ENCODE measurements at places on chromosomes 5 and 9. TPM values are rescaled to one million over a fixed set of nuclear protein-coding genes. Genes with fewer than 3 reads are reported as not detected.

TPPP gene
- 22.2 TPM for total RNA-seq

GABRP gene
- 5.3 TPM for total RNA-seq

GCNT4 gene
- 2.4 TPM for total RNA-seq

PCDHA7 gene
- 0.59 TPM for total RNA-seq

GLDC gene
- 0.60 TPM for total RNA-seq

PCDHB13 gene
- total RNA-seq, result 2.1 TPM

FOXD4L5 gene
- total RNA-seq, result not detected

DNA sequence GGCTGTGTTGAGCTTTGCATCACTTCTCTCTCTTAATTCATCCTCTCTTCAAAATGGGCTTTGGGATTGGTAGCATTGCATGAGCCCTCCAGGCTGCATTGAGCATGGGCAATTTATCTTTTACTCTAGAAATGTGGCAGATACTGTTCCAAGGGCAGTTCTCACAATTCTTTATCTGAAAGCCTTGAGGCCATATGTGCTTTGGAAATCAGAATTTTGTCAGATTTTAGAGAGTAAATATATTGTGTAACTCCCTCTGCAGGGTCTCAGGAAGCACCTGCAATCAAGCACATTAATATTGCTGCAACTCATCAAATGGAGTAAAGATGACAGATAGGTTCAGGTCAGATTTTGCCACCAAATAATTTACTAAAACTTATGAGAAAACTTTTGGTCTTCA lies 17.6 kb downstream of the ALDOB start:
- no peaks in the 10 kb centered on the region for H3K27me3 ChIP-seq
- H3K36me3 ChIP-seq, result no peaks in the 10 kb centered on the region
- no peak overlapping the region for H3K27ac ChIP-seq
- no peak overlapping the region for H3K4me3 ChIP-seq
- no peaks in the 10 kb centered on the region for H3K4me1 ChIP-seq
- no peak for DNase-seq

DNA sequence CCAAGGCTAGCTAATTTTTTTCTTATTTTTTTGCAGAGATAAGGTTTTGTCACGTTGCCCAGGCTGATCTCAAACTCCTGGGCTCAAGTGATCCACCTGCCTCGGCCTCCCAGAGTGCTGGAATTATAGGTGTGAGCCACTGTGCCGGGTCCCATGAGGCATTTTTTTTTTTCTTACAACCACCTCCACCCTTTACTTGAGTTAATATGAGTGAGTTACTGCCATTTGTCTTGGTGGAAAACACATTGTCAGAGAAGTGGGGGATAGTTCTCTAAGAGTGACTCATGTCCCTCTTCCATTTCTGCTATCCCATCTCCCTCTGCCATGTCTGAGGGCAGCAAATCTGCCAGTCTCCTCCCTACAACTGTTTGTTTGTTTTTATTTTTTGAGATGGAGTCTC lies 163.4 kb upstream of the CLINT1 start:
- H3K36me3 ChIP-seq, result no peaks in the 10 kb centered on the region
- no peak overlapping the region for H3K27ac ChIP-seq
- H3K27me3 ChIP-seq, result no peaks in the 10 kb centered on the region
- DNase-seq, result no peak
- no peak overlapping the region for H3K4me3 ChIP-seq

DNA sequence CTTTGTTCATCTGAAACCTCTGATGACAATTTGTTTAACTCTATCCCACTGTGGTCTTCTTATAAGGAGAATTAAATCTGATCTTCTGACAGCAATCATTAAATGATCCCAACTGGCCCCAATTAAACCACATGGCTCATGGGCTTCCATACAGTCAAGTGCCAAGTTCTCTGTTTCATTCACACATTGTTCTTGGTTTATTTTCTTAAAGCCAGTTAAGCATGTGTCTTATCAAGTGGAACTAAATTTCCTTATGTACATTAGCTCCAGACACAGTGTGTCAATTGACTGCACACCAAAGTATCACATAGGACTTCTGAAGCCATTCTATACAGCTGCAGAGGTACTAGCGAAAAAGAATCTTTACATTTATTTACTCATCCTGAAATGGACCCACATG lies 51.2 kb downstream of the MEF2C start:
- no peak for DNase-seq
- no peaks in the 10 kb centered on the region for H3K27me3 ChIP-seq
- peaks cover 50% of the 10 kb centered on the region for H3K4me1 ChIP-seq
- no peak overlapping the region for H3K4me3 ChIP-seq

DNA sequence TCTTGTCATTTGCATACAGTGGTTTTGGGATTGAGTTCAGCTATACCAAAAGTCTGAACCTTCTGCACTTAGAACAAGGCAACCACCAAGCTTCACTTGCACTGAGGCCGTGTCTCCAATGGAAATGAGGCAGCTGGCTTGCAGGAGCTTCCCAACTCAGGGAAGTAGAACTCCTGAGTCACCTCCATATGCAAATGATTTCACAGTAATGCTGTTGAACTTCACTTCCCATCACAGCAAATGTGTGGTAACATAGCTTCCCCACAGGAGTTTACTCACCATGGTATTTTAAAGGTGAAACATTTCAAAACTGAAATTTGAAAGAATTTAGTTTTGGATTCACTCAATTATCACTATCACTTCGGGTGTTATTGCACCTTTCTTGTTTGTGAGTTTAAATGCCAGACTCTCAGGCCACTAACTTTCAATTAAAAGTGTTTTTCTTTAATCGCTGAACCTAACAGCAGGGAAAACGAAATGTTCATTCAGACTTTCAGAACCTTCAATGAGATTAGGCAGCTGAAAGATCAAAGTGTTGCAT lies 9.0 kb downstream of the CD274 start:
- no peak for DNase-seq
- H3K27me3 ChIP-seq, result no peaks in the 10 kb centered on the region
- no peak overlapping the region for H3K4me3 ChIP-seq
- H3K27ac ChIP-seq, result peak overlapping the region; percentile 53
- peaks cover 9% of the 10 kb centered on the region for H3K36me3 ChIP-seq
- H3K4me1 ChIP-seq, result peaks cover 14% of the 10 kb centered on the region

DNA sequence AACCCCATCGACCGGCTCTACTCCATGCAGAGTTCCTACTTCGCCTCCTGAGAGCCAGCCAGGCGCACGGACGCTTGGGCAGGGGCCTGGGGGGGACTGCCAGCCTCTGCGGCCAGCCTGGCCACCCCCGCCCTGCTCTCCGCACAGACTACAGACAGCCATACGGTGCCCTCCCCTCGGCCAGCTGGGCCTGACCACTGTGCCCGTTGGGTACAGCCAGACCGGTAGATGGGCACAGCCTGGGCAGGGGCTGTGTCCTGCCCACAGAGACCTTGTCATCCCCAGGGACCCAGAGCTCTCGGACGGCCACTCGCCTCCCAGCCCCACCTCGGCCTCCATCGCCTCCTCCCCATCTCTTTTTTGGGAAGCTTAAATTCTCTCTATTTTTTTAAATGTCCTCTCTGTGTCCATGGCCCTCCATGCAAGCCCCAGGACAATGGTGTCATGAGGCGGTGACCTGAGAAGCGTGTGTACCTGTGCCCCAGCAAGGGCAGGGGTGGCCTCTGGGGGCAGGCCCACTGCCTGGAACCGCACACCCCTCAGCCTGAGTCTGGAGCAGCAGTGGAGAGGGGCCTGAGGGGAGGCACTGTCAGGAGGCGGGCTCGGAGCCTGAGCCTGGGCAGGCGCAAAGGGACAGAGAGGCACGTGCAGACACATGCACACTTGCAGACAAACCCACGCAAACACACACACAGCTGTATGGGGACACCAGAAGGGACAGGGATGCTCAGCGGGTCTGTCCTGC lies 82.8 kb downstream of the LMX1B start:
- no peak for DNase-seq
- no peaks in the 10 kb centered on the region for H3K27me3 ChIP-seq
- H3K27ac ChIP-seq, result no peak overlapping the region
- no peaks in the 10 kb centered on the region for H3K4me1 ChIP-seq
- H3K36me3 ChIP-seq, result no peaks in the 10 kb centered on the region

DNA sequence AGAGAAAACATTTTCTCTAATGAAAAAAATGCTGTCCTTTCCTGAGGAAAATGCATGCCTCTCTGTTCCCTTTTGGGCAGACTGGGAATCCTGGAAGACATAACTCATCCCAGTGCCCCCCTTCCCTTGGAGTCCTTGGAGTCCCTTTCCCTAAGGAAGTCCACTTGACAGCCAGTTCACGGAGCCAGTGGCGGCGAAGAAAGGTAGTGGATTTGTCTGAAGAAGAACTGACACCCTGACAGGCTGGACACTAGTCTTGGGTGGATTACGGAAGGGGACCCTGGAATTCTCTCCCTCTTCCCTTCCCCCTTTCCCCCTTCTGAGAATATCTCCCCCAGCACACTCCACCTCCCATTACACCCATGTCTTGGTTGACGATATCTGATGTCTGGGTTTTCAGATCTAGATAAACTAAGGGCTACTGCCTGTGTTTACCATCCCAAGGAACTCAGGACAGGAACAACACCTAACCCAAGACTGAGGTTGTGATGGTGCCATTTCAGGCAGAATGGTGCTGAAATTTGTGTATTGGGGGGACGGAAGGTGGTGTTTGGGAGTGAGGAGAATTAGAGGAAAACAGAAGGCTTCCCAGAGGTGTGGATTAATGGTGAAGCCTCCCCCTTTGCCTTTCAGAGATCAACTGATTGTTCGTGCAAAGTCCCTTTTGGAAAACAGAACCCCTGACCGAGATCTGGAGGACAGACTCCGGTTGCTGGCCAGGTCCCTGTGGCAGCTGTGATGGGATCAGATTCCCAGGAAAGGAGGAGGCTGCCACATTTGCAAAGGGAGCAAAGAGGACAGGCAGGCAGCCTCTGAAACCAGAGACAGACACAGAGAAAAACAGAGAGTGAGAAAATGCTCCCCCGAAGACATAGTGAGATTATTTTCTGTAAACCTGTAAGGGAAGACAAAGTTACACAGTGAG lies 704 bp downstream of the SPARC start:
- H3K27ac ChIP-seq, result peak overlapping the region; percentile 78
- H3K4me3 ChIP-seq, result peak overlapping the region; percentile 54
- H3K36me3 ChIP-seq, result peaks cover 10% of the 10 kb centered on the region
- peaks cover 50% of the 10 kb centered on the region for H3K4me1 ChIP-seq

- no peaks in the 10 kb centered on the region for H3K4me1 ChIP-seq
- H3K36me3 ChIP-seq, result no peaks in the 10 kb centered on the region
- no peak overlapping the region for H3K27ac ChIP-seq
- DNase-seq, result no peak
- no peak overlapping the region for H3K4me3 ChIP-seq
Measured at GRCh38 chr9:112699230-112699629, 18.7 kb downstream of the INIP start.

GRCh38 chr5:129945028-129945427 lies 40.8 kb downstream of the CHSY3 start:
- H3K4me1 ChIP-seq, result no peaks in the 10 kb centered on the region
- no peak for DNase-seq
- H3K4me3 ChIP-seq, result no peak overlapping the region

DNA sequence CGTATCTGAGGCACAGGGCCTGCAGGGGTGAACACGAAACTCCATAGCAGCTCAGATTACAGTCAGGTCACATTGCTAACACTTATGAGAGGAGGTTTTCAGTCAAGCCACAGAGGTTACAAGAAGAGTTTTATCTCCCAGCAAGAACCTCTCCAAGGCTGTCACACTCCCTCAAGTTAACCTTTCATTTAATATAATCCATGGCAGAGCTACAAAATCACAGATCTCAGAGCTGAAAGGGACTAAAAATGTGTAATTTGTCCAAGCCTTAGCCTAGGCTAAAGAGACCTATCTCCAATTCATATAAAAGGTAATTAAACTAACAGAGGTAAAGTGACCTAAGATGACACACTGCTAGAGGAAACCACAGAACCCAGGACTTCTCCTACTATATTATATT lies 57.2 kb downstream of the MLANA start:
- H3K4me1 ChIP-seq, result peaks cover 10% of the 10 kb centered on the region
- no peaks in the 10 kb centered on the region for H3K27me3 ChIP-seq
- no peak overlapping the region for H3K27ac ChIP-seq
- H3K4me3 ChIP-seq, result no peak overlapping the region

- H3K4me1 ChIP-seq, result no peaks in the 10 kb centered on the region
- H3K4me3 ChIP-seq, result no peak overlapping the region
- no peak overlapping the region for H3K27ac ChIP-seq
- peaks cover 41% of the 10 kb centered on the region for H3K36me3 ChIP-seq
- H3K27me3 ChIP-seq, result no peaks in the 10 kb centered on the region
- DNase-seq, result peak; percentile 73
Measured at GRCh38 chr9:130472184-130472705, 27.5 kb downstream of the ASS1 start.

DNA sequence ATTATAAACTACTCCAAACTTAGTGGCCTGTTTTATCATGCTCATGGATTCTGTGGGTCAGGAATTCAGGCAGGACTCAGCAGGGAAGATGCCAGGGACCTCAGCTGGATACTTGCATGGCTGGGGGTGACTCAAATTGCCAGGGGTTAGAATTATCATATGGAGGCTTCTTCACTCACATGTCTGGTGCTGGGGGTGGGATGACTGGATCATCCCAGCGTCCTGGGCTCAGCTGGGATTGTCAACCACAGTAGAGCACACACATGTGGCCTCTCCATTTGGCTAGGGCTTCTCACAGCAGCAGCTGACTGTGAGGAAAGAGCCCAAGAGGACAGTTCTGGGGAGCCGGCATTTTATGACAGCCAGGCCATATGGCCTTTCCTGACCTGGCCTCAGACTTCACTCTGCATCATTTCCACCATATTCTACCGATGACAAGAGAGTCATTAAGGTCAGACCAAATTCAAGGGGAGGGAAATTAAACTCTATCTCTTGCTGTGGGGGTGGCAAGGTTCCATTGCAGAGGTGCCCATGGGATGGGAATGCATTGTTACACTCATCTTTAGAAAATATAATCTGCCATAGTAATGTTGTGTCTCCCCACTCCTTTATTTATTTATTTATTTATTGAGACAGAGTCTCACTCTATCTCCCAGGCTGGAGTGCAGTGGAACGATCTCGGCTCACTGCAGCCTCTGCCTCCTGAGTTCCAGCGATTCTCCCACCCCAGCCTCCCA lies 5.2 kb upstream of the GRK6 start:
- no peak for DNase-seq
- no peak overlapping the region for H3K27ac ChIP-seq
- H3K36me3 ChIP-seq, result no peaks in the 10 kb centered on the region
- H3K4me1 ChIP-seq, result peaks cover 15% of the 10 kb centered on the region
- H3K27me3 ChIP-seq, result no peaks in the 10 kb centered on the region
